ENCODE measurements at places on chromosomes 6 and 20.

- no peak for DNase-seq
Measured at GRCh38 chr20:57493091-57493615, 31.8 kb downstream of the CTCFL start.

GRCh38 chr6:24445704-24446103 is 43.0 kb downstream of the MRS2 start:
- DNase-seq, result no peak

DNA sequence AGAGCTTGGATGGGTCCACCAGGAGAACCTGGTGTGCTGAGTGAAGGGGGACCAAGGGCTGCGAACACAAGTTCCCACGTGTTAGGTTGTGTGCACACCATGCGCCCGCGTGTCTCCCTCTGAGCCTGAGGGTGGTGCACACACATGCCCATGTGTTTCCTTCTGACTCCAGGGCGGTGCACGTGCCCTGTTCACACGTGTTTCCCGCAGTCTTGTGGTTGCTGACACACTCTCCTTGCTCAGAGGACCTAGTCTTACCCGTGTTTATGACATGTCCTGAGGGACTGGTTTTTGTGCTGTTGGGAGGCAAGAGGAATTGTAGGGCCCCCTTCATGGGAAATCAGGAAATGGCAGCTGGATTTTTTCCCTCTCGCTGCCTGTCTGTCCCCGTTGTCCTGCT is 36.3 kb upstream of the PCMTD2 start:
- no peak for DNase-seq

DNA sequence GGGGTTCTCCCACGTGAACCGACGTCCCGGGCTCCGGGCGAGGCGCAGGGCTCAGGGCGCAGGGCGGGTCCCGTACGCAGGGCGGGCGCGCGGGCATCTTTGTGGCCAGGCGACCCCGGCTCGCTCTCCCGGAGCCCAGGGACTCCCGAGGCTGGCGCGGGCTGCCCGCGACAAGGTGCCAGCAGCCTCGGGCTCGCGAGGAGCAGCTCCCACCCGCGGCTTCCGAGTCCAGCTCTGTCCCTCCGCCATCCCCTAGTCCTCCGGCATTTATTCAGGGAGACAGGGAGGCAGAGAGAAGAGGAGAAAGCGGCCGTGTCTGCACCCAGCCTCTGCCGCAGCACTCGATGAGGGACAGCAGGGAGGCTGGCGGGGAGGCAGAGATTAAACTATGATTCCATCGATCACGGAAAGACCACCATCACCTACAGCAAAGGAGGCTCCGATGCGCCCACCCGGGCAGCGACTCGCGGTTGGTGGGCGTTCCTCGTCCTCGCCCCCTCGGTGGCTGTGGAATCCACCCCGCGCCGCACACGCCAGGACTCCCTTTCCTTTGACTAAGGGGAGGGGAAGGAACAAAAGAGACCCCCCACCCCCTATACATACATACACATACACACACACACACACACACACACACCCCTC is 1.1 kb downstream of the RGS17 start:
- DNase-seq, result peak; percentile 34

DNA sequence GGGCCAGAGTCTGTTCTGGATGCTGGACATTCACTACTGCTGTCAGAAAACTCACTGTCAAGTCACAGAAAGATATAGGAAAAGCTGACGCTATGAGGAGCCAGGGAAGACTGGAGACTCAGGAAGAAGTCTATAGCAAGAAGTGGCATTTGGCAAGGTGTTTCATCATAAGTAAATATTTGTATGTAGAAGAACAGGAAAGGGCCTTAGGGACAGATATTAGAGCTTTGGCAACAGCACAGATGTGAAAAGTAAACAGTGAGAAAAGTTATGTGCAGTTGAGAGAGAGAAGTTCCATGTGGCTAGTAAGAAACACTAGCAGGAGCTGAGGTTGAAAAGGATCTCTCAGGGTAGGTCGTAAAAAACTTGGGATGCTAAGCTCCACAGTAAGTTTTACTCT is 868.9 kb downstream of the PHF3 start:
- no peak for DNase-seq

DNA sequence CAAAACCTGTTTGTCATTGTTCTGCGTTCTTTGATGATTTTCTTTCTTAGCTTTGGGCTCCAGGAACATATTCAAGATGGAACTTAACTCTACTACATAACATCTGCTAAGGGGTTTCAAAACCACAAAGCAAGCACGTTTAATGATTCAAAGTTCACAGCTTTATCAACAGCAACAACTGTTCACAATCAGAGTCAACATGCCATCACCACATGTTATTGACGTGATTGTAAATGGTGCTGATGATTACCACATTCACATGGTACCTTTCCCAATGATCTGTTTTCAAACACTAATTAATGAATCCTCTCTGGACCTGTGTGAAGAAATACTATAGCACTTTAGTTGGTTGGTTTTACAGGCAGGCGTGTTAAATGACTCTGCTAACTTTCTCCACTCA is 180.6 kb upstream of the CEP162 start:
- no peak for DNase-seq

DNA sequence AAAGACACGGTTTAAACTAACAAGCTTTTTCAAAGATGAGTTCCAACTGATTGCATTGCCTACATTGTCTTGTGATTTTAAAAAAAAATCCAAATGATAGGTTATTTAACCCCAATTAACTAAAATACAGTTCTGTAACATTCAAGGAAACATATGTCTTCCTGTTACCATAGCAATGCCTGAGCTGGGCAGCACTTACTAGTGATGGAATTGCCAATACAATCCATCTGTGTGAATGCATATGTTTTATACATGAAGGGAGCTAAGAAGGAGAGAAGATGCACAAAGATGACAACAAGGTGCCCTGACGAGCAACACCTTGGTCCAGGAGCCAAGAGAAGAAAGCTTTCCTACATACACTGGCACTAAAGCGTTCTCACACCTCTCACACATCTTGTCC is 68.7 kb downstream of the POPDC3 start:
- DNase-seq, result no peak

- DNase-seq, result no peak
Measured at GRCh38 chr20:44093249-44093582, 93.8 kb downstream of the JPH2 start.

DNA sequence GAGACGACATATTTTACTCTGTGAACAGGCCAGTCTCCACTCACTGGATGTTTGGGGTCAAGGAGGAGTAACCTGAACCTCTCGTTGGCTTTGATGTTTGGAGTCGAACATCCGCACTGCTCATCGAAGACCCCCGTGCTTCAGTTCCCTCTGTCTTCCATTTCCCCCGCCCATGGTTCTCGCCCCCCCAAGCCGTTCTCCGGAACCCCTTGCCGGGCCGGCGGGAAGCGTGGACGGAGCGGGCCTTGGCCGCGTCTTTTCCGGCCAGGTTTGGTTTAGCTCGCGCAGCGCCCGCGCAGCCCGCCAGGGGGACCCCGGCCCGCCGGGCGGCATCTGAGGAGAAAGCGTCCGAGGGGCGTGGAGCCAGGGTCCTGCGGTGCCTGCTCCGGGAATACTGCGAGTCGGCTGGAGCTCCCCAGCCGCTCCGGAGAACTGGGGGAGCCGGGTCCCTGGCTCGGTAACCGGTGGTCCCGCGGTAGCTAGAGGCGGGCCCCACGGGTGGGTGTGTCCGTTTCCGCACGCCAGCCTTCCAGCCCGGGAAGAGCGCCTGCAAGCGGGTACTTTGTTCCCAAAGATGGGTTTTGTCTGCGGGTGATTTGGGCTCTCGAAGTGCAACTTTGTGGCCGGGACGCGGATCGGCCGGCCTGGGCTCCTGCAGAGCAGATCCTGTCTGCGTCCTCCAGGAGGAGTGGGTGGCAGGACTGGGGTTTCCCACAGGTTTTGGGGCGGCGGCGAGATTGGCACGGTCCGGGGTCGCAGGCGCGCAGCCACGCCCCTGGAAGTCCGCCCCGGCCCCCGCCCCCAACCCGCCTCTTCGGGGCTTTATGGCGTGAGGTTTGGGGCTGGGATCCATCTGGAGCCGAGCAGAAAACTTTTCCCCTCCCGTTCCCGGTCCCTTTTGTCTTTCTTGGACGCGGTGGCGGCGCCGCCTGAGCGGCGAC is at the start of gene TMEM200A:
TSS of gene TMEM200A (plus strand) at position 852 of the 941 bp plus-strand sequence. CDS start 74,406 bp downstream, outside the sequence.
- peak; percentile 85 for DNase-seq

GRCh38 chr20:6583134-6583738 is 184.2 kb upstream of the BMP2 start:
- peak; percentile 79 for DNase-seq
